Fibroblast of the aortic adventitia (primary cell): ENCODE measurements at places on chromosomes 3 and 15. TPM values are rescaled to one million over a fixed set of nuclear protein-coding genes. Genes with fewer than 3 reads are reported as not detected.

GRCh38 chr15:73264881-73265280 lies 103.9 kb downstream of the HCN4 start:
- DNase-seq = no peak

DNA sequence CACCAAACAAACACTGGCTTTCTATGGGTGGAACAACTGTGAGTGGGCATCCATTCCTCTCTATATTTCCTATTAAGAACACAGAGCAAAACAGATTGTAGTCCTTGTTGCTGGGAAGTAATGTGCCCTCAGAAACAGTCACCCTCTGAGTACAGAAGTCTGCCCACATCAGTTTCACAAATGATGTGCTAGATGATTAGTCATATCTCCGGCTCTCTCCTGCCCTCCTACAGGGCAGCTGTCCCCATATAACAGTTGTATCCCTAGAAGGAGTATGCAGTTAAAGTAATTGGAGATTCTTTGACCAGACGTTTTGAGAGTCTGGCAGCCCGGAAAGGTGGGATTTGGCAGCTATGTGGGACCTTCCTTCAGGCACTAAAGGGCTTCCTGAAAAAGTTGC lies 159.9 kb downstream of the APBA2 start:
- no peak for DNase-seq

GRCh38 chr3:116809208-116809607 lies 99.6 kb downstream of the TUSC7 start:
- DNase-seq = no peak

GRCh38 chr3:42780892-42781700 lies 8.0 kb upstream of the CCDC13 start:
- peak; percentile 91 for DNase-seq

DNA sequence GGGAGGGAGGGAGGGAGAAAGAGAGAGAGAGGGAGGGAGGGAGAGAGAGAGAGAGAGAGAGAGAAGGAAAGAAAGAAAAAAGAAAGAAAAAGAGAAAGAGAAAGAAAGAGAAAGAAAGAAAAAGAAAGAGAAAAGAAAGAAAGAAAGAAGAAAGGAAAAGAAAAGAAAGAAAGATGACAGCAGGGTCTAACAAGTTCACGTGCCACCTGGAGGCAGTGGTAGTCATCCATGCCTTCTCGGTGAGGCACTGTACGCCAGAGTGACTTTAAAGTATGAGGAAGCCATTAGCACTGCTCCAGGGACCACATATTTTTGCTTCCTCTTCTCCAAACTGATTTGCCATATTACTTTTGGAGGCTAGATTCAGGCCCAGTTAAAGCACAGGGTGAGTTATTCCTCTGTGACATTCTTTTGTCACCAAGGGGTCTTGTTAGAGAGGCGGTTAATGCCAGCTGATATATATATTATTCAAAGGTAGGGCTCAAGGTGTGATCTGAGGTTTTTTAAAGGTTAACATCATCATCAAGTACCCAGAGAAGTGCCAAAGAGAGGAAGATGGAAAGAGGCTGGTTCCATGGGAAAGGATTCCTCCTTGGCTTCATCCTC lies at the start of gene HTR3D:
Gene HTR3D (plus strand): TSS at position 556 of the 606 bp plus-strand sequence. CDS start 0 bp downstream, at position 556.
- DNase-seq = no peak

DNA sequence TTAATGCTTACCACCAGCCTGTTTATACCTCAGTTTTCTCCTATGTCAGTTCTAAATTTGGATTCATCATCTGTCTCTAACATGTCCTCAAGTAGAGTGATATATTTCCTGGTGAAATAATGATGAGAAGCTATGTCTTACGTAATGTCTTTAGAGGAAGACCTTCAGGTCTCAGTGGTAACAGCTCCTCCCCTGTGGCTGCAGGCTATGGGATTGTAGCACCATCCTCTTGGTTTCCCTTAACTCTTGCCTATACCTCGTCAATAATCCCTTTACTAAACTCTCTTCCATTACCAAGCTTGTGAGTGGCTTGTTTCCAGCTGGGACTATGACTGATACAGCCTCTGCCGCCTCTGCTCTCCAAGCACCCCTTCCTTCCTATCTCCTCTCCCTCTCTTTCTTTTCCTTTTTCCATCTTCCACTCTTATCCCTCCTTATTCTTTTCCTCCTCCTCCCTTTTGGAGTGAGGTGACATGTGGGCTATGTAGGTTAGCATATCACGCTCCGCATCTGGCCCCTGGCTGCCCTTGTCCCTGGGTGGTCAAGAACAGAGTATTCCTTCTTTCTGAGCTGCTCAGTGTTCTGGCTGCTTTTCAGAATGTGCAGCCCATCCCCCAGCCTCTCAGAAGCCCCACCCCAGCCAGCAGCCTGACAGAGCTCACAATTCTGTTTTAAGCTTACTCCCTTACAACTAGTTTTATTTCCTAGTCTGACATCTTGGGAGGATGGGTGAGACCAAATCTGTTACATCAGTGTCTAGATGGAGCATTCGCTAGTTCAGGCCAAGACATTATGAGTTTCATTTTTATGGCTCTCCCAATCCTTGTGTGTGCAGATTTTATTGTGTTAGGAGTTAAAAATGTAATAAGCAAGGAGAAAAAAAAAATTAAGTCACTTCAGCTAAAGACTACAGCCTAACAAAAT lies 75.0 kb upstream of the RNU6-1 start:
- peak; percentile 73 for DNase-seq

The GALNT15 gene
- total RNA-seq = 10.9 and 22.0 TPM in 2 replicates

The ITIH4 gene
- 0.36 TPM in 1 of 2 replicates, not detected in the other for total RNA-seq

DNA sequence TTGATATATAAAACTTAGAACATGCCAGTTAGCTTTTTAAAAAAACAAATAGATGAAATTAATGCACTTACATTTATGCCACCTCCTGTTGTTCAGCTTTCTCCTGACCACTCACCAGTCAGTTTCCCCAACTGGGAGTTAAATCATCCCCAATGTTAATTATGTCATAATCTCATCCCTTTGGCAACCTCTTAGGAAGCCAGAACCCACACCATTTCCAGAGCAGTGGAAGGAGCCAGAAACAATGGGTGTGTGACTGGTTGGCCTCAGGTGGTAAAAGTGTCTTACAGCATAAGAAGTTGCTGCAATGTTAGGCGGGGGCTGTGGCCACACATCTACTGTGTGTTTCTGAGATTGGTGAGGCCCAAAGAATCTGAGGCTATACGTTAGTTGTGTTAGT lies 46.5 kb upstream of the MITF start:
- no peak for DNase-seq

The P2RY13 gene
- not detected in 2 replicates for total RNA-seq

DNA sequence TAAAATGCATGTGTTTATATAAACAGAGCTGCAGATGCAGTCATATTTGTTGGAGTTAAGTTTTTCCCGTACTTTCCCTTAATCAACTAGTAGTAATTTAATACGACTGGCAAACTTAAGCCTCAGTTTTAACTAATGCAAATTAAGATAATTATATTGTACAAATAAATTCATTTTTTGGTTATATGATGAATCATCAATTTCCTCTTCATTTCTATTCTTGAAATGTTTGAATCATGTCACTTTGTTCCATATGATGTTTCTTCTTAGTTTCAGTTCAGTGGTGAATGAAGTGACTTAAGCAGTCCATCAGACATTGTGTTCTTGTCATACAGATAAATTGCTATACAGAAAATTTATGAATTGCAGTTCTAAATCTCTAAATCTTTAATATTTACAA lies 1361.2 kb upstream of the EPHA6 start:
- no peak for DNase-seq

- DNase-seq = peak; percentile 54
These were observed 28.3 kb downstream of the CCDC32 start for GRCh38 chr15:40536501-40536900.
